ENCODE measurements at places on chromosomes 16 and 17. TPM values are rescaled to one million over a fixed set of nuclear protein-coding genes. Genes with fewer than 3 reads are reported as not detected.

Gene KRT36
- not detected for total RNA-seq

Gene TTYH2
- total RNA-seq, result 4.1 TPM

Gene LUC7L
- total RNA-seq, result 48.4 TPM

Gene SYCE1L
- 0.50 TPM for total RNA-seq

Gene ADAP2
- 4.5 TPM for total RNA-seq

Gene CES2
- 26.3 TPM for total RNA-seq

Gene MT1M
- total RNA-seq, result 5.1 TPM

Gene KRT14
- total RNA-seq, result 0.17 TPM

Gene ADAM11
- 0.99 TPM for total RNA-seq

Gene CCL8
- total RNA-seq, result 1.2 TPM

Gene DHX40
- total RNA-seq, result 90.2 TPM

Gene KRT40
- total RNA-seq, result not detected

Gene CRHR1
- total RNA-seq, result not detected

Gene PIMREG
- total RNA-seq, result 3.1 TPM

Gene CD300LF
- total RNA-seq, result not detected
